ENCODE measurements at places on chromosomes 2 and 18.
A peak's percentile ranks its signal among the peaks of the same experiment; 100 is the strongest.

DNA sequence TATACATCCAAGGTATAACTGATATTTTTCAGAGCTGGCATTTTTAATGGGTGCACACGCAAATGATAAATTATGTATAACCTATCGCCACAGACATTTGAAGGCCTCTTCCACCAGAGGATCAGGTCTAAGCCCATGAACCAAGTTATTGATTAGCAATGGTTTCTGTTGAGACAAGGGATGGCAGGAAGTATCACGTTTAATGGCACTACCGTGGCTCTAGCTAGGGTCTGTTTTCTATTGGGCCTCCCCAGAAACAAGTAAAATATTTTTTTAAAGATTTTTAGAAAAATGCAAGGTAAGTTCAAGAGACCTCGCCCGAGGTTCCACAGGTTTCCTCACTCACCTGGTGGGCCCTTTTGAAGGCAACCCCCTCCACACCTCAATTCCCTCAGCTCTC, 667 bp downstream of the GFPT1 start:
- no peak for DNase-seq

- no peak for DNase-seq
These were observed 133.0 kb downstream of the SLC8A1 start for GRCh38 chr2:40318921-40319320.

DNA sequence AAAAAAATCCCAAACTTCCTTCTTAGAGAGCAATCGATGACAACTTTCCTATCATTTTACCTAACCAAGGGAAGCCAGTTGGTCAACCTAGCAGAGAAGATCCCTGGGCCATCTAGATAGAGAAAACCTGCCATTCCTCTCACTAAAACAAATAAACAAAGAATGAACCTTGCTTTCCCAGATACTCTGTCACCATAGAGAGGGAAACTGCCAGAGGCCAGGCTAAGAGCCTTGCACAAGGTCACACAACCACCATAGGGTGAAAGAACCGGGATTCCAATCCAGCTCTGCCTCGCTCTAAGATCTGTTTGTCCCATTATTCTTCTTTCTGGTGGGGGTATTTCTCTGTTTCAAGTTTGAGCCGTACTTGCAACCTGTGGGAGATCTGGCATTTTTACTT, 154.6 kb downstream of the CYRIA start:
- no peak for DNase-seq

DNA sequence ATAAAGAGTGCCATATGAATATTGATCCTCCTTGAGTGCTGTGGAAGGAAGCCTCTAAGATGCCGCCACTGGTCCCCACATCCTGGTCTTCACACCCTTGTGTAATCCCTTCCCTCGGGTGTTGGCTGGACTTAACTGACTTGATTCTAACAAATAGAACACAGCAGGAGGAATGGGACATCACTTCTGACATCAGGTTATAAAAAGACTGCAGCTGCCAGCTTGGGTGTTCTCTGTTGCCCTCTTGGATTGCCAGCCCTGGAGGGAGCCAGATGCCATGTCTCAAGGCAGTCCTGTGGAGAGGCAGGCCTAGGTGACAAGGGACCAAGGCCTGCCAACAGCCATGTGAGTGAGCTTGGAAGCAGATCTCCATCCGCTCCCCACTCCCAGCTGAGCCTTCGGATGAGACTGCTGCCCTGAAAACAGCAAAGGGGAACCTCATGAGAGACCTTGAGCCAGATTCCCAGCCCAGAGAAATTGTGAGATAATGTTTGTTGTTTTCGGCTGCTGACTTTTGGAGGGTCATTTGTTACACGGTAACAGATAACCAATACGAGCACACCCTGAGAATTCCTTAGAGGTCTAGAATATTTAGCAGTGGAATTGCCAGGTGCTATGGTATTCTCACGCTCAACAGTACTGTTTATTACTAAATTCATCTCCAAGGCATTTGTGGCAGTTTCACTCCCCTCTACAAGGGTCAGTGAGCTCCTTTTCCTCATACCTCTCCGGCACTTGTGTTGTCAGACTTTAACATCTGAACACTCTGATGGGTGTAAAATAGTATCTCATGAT, 32.5 kb downstream of the HPCAL1 start:
- DNase-seq: no peak

GRCh38 chr2:65880436-65880835, 448.0 kb upstream of the SPRED2 start:
- DNase-seq: no peak

- DNase-seq: no peak
These were observed 76.1 kb upstream of the CAVIN2 start for GRCh38 chr2:191922736-191923651.

DNA sequence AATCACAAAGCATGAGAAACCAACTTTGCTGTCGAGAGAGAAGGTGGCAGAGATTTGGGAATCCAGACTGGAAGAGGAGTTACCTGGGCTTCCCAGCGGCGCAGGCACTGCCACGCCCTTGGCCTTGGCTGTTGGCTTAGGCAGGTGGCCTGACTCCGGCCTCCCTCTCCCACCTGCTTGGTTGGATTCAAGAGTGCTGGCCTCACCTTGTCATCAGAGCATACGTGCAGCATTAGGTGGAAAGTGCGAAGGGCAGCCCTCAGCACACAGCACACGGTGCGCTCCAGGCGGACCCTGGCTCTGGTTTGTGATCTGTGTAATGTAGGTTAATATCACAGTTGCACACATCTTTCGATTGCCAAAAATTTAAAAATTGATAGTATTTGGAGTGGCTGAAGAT, 19.2 kb upstream of the ASB1 start:
- DNase-seq: no peak

DNA sequence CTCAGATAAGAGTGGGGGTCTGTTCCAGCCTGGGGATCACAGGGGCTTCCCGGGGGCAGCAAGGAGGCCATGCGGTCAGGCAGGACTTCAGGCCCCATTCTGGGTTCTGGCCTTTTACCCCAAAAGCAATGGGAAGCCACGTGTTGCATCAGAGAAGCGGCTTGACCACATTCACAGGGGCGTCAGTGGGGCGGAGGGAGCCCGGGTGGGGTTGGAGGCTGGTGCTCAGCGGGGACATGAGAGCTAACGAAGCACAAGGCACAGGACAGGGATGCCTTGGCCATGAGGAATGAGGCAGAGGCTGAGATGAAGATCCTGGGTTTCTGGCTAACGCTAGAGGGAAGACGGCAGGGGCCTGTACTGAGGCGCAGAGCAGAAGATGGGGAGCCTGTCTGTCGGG, 6.1 kb downstream of the HJURP start:
- no peak for DNase-seq

GRCh38 chr2:224969095-224969494, 73.2 kb downstream of the DOCK10 start:
- DNase-seq: no peak

DNA sequence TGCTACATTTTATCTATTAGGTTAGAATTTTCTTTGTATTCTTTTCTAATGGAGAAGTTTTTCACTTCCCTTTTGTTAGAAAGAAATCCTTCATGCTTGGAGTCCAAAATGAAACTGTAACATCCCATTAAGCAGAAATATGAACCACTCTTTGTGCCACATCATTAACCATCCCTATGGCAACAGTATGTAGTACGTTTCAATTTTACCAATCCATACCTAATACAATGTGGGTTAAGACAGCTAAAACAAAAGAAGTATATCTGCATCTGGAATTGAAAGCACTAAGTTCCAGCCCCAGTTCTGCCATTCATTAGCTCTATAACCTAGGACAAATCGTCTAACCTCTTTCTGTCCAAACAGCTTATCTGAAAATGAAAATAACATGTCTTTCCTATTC, 409.2 kb upstream of the SPHKAP start:
- no peak for DNase-seq

- DNase-seq: no peak
These were observed 27.3 kb downstream of the KIF3C start for GRCh38 chr2:25955036-25955435.

GRCh38 chr2:133097666-133098065, 427.7 kb upstream of the LYPD1 start:
- no peak for DNase-seq

GRCh38 chr2:36538335-36538734, 59.6 kb downstream of the FEZ2 start:
- no peak for DNase-seq

DNA sequence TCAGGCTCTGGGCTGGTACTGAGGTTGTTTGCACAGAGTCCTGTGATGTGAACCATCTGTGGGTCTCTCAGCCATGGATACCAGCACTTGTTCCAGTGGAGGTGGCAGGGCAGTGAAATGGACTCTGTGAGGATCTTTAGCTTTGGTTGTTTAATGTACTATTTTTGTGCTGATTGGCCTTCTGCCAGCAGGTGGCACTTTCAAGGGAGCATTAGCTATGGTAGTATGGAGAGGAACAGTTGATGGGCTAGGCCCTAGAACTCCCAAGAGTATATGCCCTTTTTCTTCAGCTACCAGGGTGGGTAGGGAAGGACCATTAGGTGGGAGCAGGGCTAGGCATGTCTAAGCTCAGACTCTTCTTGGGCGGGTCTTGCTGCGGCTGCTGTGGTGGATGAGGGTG, 257.0 kb upstream of the GYPC start:
- no peak for DNase-seq

DNA sequence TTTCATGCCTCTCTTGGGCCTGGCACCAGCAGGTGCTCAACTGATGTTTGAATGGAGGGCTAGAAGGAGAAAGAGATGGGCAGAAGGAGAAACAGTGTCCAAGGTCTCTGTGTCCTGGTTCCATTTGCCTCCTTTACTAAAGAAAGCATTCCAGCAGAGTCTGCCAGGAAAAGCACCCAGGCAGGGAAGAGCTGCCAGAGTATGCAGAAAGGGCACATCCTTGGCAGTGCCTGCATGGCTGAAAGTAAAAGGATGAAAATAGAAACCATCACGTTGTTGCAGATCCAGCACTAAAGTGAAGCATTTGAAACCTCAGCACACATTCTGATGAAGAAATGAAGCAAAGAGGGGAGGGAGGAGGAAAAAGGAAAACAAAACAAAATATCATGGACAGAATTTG, 142.2 kb downstream of the ESCO1 start:
- no peak for DNase-seq

- DNase-seq: no peak
These were observed 8.2 kb upstream of the RNU2-63P start for GRCh38 chr2:88024509-88024908.

DNA sequence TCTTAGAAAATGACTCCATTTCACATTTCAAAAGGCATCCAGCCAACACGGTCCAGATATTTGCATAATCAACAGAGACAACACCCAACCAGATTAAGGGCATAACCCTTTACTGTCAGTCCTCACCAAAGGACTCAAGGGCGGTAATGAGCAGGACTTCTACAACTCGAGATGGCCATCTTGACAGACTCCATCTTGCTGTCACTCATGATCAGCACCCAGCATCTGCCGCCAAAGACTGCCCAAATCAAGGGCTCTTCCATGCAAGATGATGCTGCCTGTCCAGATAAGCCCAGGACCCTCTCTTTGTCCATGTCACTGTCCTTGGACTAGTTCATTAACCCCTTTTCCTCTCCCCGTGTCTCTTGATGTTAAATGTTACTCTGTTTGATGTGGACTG, 77.9 kb downstream of the UXS1 start:
- no peak for DNase-seq

- DNase-seq: no peak
These were observed 28.0 kb upstream of the NPAS2 start for GRCh38 chr2:100791936-100792308.

DNA sequence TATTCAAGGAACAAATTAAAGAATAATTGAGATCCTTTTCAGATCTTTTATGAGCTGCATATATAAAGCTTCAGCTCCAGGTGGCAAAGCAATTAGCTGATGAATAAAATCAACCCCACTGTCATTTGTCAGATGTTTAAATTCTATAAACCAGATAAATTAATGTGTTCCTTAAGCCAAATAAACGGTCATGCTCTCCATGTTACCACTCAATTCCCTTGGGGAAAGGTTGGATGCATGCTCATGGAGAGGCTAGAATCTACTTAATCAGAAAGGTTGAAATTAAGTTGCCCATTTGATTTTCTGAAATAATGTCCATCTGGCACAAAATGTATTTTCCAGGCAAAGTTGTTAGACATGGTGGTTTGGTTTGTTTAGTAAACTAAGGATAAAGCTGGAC, 282.5 kb upstream of the SPRED2 start:
- DNase-seq: no peak

DNA sequence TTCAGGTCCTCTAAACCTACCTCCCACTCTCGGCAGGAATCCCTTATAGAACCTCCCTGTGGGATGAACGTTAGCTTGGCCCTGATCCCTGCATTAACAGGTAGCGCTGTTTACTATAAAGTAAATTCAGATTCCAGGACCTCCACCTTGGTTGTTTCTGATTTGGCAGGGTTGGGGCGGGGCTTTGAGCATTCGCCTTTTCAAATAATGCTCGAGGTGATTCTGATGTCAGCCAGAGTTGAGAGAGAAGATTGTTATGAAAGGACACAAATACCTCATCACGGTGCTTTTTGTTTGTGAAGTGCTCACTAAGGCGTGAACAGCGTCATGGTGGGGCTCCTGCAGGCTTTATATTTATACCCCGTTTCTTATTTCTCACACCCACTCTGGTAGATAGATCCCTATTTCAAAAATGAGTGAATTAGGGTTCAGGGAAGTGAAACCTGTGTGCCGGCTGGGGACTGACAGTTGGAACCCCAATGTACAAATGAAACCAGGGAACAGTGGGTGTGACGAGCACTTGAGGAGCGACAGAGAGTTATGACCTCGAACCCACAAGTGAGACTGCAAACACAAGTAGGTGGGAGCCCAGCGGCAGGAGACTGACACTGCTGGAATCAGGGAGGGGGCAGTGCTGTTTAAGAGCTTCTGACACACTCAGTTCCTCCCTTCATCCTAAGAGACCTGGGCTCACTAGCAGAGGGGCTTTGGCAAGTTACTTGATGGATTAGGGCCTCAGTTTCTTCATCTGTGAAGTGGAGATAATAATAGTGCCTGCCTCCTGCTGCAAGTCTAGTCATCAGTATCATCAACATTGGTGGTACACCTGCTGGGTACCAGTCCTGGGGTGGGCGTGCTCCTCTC, 14.2 kb upstream of the CXCR4 start:
- DNase-seq: no peak

DNA sequence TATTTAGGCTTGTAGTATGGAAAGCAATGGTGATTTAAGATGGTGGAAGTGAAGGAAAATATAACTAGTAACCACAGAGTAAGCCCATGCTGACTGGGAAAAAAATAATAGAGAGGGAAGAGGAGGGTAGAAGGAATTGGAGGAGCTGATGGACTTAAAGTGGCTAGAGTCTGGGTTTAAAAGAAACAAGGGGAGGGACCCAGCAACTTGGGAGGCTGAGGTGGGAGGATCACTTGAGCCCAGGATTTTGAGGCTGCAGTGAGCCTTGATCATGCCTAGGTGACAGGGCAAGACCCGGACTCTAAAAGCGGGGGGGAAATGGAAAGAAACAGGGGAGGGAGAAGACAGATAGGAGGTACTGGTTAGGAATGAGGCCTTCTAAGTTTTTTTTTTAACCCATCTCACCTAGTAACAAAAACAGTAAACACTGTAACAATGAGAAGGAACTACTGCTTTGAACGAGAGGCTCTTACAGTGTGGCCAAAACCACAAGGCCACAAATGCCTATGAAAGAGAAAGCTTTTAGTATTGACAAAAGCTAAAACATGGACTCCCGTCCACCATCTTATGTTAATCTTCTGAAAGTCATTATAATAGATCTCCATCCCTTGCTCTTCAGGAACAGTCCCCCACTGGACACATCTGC, 26.6 kb downstream of the METTL8 start:
- no peak for DNase-seq

- DNase-seq: peak; percentile 24
These were observed 459.5 kb downstream of the DLGAP1 start for GRCh38 chr18:3995476-3996102.

Data from stimulated activated CD8-positive, alpha-beta memory T cell treated with anti-CD3 and anti-CD28 coated beads, Interleukin-2, amount 100 ng/mL, for 1 hour (primary cell).